ENCODE measurements at places on chromosomes 3 and 15.
A peak's percentile ranks its signal among the peaks of the same experiment; 100 is the strongest.

GRCh38 chr3:5122741-5123706 lies 932 bp downstream of the ARL8B start:
- DNase-seq = peak; percentile 29

DNA sequence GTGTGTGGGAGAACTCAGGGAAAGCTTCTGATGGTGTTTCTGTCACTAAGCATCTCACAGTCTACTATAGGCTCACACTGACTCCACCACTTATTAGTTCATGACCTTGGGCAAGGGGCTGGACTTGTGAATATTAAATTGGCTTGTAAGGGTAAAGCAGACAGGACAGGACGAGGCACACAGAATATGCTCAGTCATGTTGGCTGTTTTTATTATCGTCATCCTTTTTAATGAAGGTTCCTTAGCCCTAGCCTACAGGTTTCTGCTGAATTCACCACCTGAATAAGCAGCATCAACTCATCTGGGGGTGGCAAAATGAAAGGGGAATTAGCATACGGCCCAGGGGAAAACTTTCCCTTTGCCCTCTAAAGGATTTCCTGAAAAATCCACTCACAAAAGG lies 39.6 kb upstream of the LIPC start:
- DNase-seq = no peak

- no peak for DNase-seq
These were observed 49.6 kb upstream of the SLC12A8 start for GRCh38 chr3:125262161-125262560.

GRCh38 chr15:74314795-74315438 lies 52.5 kb downstream of the CYP11A1 start:
- peak; percentile 80 for DNase-seq

- DNase-seq = no peak
These were observed 12.6 kb downstream of the ATP2C1 start for GRCh38 chr3:130906374-130906995.

- no peak for DNase-seq
These were observed 78.4 kb upstream of the PRR23E start for GRCh38 chr3:127114337-127115070.

Data from SW480 (cell line).